ENCODE measurements at places on chromosomes 2 and 18.

- no peak for DNase-seq
Observed at GRCh38 chr2:51013079-51013932, 18.6 kb downstream of the NRXN1 start.

DNA sequence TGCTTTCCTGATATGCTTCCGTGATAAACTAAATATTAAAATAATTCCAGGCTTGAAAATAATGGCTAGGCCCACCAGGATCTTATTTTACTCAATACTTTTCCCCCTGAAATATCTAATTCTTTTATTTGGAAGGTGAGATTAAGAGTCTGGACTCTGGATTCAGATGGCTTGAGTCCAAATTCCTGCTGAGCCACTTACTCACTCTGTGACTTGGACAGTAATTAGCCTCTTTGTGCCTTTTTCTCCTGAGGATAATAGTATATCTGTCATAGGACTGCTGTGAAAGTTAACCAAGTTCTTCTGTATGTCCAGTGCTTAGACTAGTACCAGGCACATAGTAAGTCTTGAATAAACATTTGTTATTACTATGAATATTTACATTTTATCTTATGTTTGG, 127.3 kb upstream of the ERBB4 start:
- DNase-seq, result no peak

- DNase-seq, result no peak
Observed at GRCh38 chr2:216671081-216671411, 24.3 kb downstream of the IGFBP5 start.

GRCh38 chr18:26468931-26469340, 79.4 kb downstream of the KCTD1 start:
- no peak for DNase-seq

DNA sequence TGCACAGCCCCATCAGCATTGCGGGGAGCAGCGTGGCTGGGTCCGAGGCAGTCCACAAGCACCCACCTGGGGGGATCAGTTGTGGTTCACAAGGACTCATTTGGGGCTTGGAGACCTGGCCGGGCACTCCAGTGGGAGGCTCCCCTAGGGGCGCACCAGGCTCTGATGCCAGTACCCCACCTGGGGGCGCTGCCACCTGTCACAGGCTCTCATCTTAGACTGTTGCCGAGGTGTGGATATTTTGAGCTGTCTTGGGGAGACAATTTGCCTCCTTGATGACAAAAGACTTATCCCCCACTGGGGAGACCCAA, 3.0 kb downstream of the ADRA2B start:
- no peak for DNase-seq

Data from GM03348 (cell line).